Cerebellar nuclear complex (tissue), 1 donor: ENCODE measurements at places on chromosomes 3 and 15.

DNA sequence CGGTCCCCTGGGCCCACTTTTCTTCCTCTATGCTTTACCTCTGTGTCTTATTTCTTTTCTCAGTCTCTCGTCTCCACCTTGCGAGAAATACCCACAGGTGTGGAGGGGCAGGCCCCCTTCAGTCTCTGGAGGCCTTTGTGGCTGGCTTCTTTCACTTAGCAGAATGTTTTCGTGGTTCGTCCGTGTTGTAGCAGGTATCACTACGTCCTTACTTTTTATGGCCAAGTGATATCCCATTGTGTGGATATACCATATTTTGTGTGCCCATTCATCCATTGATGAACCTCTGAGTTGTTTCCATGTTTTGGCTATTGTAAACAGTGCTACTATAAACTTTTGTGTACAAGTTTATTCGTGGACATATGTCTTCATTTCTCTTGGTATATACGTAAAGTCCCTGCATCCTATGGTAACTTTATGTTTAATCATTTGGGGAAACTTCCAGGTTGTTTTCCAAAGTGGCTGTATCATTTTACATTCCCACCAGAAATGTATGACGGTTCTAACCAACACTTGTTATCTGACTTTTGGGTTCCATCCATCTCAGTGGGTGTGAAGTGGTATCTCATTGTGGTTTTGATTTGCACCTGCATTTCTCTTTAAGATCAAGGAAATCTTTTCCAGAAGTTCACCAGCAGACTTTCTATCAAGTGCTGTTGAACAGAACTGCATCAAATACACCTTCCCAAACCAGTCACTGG, 5.6 kb downstream of the PIGZ start:
- DNase-seq, result no peak

GRCh38 chr3:136036306-136036705, 70.8 kb downstream of the PPP2R3A start:
- no peak for DNase-seq

GRCh38 chr15:100002787-100003536, 269.7 kb upstream of the LYSMD4 start:
- no peak for DNase-seq

DNA sequence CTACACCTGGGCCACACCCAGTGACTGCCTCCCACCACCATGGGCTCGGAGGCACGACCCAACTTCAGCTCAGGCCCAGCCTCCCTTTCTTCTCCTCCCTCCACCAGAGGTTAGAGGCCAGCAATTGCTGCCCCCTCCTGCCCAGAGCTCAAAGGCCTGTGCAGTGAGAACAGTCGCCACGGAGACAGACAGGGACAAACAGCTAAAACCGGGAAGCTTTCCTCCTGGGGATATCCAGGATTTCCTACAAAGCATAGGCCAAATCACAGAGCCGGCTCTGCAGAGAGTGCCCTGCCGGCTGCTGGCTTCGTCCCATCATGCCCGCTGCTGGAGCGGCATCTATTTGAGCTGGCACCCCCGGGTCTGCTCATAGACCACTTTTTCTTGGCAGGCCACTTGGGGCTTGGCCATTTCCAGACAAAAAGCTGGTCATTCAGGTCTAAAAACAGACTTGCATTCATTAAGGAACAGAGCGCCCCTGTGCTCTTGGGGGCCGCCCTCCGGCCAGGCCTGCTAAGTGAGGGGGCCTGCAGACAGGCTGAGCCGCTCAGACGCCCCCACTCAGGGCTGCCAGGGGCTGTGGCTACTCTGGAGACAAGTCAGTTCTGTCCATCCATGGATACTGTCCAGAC, 17.5 kb downstream of the GRAMD2A start:
- DNase-seq, result no peak

DNA sequence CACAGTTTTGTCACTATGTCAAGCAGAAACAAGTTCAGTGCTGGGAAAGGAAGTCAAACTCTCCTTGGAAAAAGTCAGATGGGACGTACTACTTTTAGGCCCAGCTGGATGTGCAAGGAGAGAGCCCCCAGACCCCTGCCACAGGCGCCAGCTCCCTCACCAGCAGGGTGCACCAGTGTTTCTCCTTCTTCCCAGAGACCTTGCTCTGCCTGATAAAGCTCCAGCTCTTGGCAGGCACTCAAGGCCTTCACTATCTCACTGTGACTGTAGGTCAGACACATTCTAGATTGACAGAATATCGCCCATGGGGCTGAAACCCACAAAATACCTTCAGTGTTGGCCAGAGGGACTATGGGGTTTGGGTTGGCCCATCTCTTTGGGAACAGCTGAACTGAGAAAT, 54.8 kb upstream of the CHRNB4 start:
- DNase-seq, result no peak

GRCh38 chr3:9669720-9670432, 20.6 kb downstream of the MTMR14 start:
- no peak for DNase-seq

GRCh38 chr3:112124907-112125607, 8.0 kb downstream of the GCSAM start:
- no peak for DNase-seq

- no peak for DNase-seq
Measured at GRCh38 chr3:191393146-191393545, 62.8 kb upstream of the UTS2B start.

- no peak for DNase-seq
Measured at GRCh38 chr15:54428596-54428995, 450.4 kb downstream of the UNC13C start.

DNA sequence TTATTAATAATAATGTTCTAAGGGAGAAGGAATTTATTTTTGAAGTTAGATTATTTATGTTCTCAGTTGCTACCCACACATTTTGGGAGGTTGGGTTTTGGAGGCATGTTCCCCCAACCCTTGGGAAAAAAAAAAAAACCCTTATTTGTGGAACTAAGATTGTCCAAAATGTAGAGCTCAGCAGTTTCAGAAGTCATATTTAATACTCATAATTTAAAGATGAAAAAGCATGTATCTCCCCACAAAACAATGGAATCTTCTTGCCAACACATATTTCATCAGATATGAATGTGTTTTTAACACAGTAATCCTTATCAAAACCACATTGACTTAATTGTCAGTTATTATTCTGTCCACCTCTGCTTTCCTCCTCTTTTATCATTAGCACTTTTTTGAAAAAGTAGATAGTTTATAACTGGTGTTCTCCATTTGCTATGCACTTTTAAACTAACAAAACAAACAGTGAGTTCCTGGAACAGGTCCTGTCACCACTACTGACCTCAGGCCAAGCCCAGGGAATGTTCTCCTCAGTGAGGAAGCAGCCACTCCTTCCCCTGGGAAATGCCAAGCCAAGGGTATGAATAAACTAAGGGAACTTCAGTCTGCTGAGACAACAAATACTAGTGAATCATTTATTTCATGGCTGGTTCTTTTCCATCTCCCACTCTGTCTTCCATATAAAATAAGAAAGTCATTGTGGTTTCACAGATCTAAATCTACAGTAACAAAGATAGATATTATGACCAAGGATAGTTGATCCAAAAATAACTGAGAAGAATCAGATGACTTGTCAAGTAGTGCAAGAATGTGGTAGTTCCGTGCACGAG, 414.4 kb upstream of the ALCAM start:
- DNase-seq, result no peak

GRCh38 chr3:58560771-58561311, 16.4 kb downstream of the FAM107A start:
- no peak for DNase-seq

DNA sequence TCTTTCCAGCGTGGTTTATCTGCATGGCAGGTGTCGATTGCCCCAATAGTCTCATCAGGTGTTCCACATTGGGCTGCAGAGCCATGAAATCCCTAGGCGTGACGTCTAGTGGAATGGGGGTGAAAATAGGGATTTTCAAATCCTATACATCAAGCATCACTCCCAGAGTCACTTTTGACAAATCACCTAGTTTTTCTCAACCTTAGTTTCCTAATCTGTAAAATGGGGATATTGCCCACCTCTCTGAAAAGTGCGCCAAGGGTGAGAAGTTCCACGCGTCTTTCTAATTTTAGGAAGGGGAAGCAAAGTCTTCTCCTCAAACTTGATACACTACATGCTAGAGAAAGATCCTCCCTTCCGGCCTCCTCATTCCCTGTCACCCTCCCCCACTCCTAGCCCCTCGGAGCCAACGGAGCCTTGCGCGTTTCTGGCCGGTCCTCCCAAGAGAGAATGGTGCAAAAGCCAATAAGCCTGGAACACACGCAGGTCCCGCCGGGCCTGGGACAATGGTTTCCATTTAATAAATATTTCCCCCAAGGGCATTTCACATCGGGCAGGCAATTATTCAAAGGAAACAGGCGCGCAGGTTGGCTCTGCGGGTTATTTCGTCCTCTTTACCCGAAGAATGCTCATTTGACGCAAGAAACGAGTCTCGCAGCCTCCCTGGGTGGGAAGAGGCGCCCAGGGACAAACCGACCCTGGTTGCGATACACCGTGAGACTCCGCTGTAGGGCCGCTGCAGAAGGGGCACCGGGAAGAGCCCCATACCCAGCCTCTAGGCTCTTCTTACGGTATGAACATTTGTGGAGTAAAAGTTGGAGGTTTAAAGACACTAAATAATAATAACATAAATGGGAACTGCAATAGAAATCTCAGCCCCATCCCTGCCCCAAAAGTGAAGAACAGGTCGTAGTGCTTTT, 1.2 kb upstream of the SOX14 start:
- DNase-seq, result no peak

- DNase-seq, result no peak
Measured at GRCh38 chr15:39752991-39753390, 29.6 kb downstream of the FSIP1 start.

DNA sequence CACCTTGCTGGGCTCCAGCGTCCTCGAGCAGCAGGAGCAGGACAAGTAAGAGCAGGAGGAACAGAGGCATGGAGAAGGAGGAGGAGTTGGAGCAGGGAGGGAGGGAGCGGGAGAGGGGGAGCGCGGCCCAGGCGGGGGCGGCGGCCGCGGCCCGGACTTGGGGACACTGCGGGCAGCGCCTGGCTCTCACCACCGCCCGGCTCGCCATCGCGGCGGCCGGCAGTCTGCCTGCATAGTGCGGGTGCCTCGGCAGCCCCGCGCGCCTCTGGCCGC, 440 bp downstream of the DCBLD2 start:
- no peak for DNase-seq

DNA sequence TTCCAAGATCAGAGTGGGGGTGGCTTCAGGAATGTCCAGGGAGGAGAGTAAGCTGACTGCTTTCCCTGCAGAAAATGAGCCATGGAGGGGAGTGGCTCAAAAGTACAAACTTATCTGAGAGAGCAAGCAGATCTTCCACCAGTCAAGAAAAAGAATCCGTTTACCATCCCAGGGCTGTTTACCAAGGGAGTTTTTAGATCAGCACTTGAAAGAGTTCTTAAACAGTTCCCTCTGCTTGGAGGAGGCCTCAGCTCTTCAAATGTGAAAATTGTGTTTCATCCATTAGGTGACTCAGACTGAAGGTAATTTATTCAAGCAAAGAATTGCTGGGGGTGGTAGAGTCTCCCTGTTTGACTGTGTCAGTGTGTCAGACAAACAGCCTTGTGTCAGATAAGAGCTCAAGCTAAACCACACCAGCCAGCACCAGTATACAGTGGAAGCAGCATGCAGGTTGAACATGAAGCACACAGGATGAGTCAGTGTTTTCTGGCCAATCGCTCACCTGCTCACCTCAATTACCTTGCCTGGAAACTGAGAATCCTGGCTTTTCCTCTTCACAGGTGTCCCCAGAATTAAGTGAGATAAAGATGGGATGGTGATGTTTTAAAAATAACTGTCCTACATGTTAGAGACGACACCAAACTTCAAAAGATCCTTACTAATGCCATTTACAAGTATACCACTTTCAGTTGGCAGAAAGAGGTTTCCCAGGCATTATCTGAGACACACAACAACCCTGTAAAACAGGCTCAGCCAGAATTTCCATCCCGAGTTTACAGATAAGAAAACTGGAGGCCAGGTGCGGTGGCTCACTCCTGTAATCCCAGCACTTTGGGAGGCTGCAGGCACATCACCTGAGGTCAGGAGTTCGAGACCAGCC, 21.7 kb downstream of the SH3BP5 start:
- no peak for DNase-seq

GRCh38 chr15:57418635-57419034, 42.3 kb downstream of the CGNL1 start:
- no peak for DNase-seq

DNA sequence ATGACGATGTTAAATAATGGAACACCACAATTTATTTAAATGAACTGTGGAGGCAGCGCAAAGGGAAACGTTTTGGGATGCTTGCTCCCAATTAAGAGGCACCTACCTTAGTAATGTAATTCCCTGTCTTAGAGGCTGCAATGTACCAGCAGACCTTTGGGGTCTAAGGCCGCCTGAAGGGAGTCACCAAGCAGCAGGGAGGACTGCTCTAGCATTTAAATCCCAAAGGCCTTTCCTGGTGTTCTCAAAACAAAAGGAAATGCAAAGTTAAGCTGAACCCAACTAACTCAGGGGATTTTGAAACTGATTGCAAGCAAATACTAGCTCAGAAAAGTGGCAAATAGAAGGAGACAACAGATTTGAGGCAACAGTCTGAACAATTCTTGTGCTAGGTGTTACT, 510.8 kb downstream of the GABRG3 start:
- DNase-seq, result no peak

DNA sequence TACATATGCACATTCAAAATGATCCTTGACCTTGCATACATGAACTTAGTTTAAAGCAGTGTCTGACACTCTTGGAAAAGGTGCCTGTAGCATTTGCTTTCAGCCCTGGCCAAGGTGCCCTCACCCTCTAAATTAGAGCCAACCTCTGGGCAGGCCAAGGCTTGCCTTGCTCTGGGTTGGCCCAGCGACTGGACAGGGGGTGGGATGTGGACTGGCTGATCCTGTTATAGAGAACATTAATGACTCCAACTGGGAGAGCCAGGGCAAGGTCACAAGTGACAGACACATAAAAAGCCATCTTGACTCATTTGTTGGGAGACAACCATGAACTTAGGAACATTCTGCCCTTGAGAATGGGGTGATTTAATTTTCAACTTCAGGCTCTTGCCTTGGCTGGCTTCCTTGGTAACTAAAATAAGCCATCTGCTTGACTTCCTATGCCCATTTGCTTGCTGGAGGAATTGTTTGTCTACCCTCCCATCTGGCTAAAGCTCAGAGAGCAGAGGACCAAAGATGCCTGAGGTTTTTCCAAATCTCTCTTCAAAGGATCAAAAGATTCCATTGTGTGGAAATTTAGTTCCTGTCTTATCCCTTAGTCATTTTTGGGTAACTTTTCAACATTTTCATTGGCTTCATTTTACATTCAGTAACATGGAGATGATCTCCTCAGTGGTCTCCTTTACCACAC, 403.7 kb downstream of the SOX2 start:
- no peak for DNase-seq

- DNase-seq, result no peak
Measured at GRCh38 chr3:44914936-44915335, 40.5 kb downstream of the TGM4 start.
